ENCODE measurements at places on chromosomes 6 and 20. TPM values are rescaled to one million over a fixed set of nuclear protein-coding genes. Genes with fewer than 3 reads are reported as not detected.

DNA sequence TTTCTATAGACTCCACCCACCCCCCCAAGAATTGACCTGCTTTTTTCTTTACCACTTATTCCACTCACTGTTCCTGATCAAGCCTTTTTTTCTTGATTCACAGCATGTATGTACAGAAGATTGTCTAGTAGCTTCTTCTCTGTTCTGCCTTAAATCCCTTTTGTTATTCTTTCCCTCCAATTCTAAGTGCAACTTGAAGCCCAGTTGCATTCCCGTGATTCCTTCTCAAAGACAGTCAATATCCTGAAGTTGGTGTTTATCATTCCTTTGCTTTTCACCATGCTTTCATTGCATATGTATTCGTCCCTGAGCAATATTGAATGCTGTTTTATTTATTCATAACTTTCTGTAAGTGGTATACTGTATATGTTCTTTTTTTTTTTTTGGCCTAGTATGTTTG is 21.0 kb downstream of the XRN2 start:
- DNase-seq: no peak

GRCh38 chr20:41776421-41776820 is 158.2 kb upstream of the CHD6 start:
- no peak for DNase-seq

PEX6 gene
- 8.1 TPM for polyA plus RNA-seq

- peak; percentile 83 for DNase-seq
These were observed 480 bp upstream of the NT5E start for GRCh38 chr6:85449388-85449817.

ARFRP1 gene
- polyA plus RNA-seq: 43.5 TPM

- no peak for DNase-seq
These were observed 28.6 kb upstream of the MOCS1 start for GRCh38 chr6:39962831-39963230.

GRCh38 chr6:108242721-108243120 is 18.1 kb downstream of the SNX3 start:
- no peak for DNase-seq

GRCh38 chr6:136411453-136412354 is 122.1 kb upstream of the BCLAF1 start:
- no peak for DNase-seq

CASS4 gene
- 0.01 TPM for polyA plus RNA-seq

IPCEF1 gene
- not detected for polyA plus RNA-seq

SSTR4 gene
- polyA plus RNA-seq: not detected

PHACTR1 gene
- 0.30 TPM for polyA plus RNA-seq

NRSN1 gene
- not detected for polyA plus RNA-seq

GRCh38 chr6:107192830-107193229 is 77.5 kb upstream of the BEND3 start:
- DNase-seq: no peak

DNA sequence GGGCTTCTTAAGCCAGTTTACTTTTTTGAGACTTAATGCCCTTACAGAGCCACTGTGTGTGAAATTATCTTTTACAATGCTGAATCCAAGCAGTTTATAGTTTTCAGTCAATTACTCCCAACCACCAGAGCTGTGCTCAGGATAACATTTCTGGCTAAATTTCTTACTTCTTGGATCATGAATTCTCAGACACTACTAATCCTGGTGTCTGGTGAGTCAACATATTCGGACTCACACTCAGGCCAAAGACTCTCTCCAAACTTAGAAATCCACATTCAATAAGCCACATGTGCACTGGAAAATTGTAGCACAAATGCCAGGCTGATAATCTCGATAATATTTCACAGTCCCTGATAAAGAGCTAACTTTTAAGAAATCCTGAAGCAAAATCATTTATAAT is 49.0 kb downstream of the PTPRT start:
- DNase-seq: no peak

OR2J3 gene
- polyA plus RNA-seq: not detected

ENPP4 gene
- polyA plus RNA-seq: 0.02 TPM

DNA sequence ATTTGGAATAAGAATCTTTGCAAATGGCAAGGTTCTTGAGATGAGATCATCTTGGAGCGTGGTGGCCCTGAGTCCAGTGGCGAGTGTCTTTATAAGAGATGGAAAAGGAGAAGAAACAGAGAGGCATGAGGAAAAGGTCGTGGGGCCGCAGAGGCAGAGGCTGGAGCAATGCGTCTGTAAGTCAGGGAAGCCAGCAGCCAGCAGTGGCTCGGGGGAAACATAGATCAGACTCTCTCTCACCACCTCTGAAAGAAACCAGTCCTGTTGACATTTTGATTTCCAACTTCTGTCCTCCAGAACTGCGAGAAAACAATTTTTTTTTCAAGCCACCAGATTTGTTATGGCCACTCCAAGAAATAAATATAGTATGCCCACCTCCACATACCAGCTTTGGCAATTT is 226.6 kb downstream of the TFAP2C start:
- DNase-seq: no peak

GHRH gene
- polyA plus RNA-seq: not detected

GRCh38 chr6:15477746-15478145 is 185.1 kb downstream of the DTNBP1 start:
- DNase-seq: no peak

- no peak for DNase-seq
These were observed 454 bp downstream of the L3MBTL3 start for GRCh38 chr6:130018744-130019325.

DNA sequence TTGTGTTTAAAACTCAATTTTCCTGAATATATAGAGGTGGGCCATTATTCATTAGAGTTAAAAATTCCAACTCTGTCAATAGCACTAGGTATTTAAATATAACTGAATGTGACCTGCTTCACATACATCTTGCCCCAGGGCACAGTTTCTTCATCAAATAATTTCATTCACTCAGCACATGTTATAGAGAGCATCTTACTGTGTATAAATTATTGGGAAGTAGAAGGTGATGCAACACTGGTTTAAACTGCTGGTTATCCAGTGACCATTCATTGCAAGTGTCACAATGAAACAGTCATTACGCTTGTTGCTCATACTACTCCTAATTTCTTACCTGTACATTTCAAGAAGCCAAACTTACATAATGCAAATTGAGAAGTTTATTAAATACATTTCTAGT is 93.4 kb downstream of the KHDRBS2 start:
- DNase-seq: no peak

ECT2L gene
- polyA plus RNA-seq: not detected

GRCh38 chr6:26133730-26134129 is 46.5 kb downstream of the HFE start:
- no peak for DNase-seq

DNA sequence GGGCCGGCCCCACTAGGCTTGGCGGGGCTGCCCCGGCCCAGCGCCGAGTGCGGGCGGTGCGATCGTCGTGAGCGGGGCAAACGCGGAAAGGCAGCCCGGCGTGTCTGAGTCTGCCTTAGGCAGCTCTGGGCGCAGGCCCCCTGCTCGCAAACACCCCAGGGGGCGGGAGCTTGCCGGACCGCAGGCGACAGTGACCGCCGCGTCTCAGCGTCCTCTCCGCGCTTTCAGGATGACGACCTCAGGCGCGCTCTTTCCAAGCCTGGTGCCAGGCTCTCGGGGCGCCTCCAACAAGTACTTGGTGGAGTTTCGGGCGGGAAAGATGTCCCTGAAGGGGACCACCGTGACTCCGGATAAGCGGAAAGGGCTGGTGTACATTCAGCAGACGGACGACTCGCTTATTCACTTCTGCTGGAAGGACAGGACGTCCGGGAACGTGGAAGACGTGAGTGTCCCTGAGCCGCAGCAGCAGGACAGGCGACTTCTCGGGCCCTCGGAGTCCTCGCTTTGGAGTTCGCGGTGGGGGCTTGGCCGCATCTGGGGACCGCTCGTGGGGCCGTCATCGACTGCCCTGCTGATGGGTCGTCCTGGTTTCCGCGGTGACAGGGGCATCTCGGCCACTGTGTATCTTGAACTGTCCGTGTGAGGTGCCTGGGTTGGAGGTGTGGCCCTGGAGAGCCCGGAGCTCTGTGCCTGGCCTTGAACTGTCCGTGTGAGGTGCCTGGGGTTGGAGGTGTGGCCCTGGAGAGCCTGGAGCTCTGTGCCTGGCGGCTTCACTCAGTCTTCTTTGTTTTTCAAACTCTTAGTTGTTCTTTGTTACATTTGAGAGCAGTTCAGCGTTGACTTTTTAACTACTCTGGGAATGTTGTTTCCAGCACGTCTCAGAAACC is 786 bp downstream of the ADRM1 start:
- no peak for DNase-seq

- DNase-seq: no peak
These were observed 26.8 kb downstream of the DLL1 start for GRCh38 chr6:170264086-170264485.

DNA sequence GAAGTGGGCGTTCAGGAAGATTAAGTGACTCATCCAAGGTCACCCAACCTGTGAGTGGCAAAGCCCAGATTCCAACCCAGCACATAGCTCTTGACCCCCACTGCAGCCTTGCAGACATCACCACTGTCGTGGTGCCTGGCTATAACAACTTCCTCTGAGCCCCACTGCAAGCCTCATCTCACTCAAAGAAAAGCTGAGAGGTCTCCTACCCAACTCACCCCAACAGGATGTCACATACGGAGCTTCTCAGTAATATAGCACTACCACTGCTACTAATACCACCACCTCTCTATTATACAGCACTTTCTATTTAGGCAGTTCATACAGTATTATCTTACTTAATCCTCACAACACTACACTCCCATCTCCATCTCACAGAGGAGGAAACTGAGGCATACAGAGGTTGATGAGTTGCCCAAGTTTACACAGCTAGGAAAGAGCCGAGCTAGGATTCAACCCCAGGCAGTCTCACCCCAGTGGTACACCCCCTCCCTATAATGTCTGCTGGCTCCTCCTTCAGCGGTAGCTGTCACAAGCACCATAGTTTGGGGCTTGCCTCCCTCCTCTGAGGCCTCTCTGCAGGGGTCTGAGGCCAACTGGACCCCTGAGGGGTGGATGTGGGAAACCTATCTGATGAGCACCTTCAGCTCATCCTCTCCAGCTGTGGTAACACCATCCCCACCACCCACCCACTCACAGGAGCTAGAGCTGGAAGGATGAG is 19.5 kb downstream of the TFEB start:
- no peak for DNase-seq

HIVEP2 gene
- 2.5 TPM for polyA plus RNA-seq

DNA sequence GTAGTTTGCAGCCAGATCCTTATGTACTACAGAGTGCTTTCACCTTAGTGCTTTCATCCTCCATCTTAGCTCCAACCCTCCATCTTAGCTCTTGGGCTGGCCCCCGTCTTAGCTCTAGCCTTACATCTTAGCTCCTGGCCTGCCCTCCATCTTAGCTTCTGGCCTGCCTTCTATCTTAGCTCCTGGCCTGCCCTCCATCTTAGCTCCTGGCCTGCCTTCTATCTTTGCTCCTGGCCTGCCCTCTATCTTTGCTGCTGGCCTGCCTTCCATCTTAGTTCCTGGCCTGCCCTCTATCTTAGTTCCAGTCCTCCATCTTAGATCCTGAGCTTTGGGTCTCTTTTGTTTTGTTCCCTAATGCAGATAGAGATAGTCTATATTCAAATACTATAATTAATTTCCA is 22.0 kb downstream of the GNAS start:
- no peak for DNase-seq

RCAN2 gene
- polyA plus RNA-seq: not detected

C20orf204 gene
- 0.11 TPM for polyA plus RNA-seq

DNA sequence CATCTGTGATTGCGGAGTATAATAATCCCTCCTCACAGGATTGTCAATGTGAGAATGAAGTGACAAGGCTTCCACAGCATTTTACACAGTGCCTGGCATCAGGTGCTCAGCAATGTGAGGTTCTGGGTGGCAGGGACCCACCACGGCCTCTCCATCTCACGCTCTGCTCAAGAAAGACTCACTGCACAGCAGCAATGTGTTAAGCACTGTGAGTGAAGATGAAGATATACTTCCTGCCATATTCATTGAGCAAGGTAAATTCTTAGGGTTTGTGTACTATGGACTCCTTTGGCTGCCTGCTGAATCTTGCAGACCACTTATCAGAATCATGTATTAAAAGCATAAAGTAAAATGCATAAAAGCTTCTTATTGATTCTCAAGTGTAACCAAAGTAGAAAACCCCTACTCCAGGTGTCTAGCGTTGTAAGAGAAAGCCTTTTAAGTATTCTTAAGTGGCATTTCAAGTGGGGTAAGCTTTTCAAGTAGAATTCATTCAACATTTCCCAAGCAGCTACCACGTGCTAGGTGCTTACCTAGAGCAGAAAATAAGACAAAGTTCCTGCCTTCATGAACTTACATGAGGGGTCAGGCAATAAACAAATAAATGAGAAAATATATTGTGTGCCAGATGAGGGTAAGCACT is 17.0 kb upstream of the MEP1A start:
- no peak for DNase-seq

SLC32A1 gene
- not detected for polyA plus RNA-seq

DNA sequence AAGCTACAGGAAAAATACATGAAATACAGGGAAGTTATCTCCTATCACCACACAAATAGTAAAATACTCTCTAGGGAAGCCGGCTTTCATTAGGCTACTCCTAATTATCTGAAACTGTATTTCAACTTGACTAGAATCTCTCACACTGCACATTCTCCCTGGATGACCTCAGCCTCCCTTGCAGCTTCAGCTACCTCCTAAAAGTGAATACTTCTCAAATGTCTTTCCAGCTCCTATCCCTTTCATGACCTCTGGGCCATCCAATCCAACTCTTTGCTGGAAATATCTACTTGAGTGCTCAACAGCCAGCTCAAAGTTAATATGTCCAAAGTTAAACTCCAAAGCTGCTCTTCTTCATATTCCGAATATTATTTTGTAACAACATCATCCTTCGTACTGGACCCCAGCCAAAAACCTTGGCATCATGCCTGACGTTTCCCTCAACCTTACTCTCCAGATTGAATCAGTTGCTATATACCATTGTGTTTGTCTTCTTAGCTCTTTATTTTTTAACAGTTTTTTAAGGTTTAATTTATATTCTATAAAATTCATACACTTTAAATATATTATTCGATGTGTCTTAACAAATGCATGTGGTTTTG is 29.4 kb upstream of the KIF6 start:
- DNase-seq: no peak

FRK gene
- polyA plus RNA-seq: 0.45 TPM

- no peak for DNase-seq
These were observed 193.5 kb upstream of the PLN start for GRCh38 chr6:118354641-118355040.

- no peak for DNase-seq
These were observed 163.4 kb upstream of the DEFB112 start for GRCh38 chr6:50213146-50213545.

DNA sequence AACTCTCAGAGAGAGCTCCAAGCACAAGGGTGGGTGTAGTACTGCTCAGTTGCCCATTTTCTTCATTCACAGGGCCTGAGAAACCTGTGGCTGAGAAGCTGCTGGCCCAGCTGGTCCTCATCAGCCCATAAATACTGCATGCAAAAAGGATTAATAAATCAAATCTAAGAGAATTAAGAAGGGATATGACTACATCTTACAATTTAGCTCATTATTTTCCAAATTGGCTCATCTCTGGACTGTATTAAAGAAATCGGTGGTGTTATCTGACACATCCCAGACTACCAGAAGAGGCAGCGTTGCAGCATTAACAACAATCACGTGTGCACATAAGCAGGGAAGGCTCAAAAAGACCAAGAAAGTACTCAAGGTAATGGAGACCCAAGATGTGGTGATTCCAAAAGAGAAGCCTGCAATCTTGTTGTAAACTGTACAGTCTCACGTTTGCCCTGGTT is 90.7 kb downstream of the CD24 start:
- DNase-seq: no peak

HTR1E gene
- polyA plus RNA-seq: not detected

BMP6 gene
- 1.0 TPM for polyA plus RNA-seq

POPDC3 gene
- polyA plus RNA-seq: 4.8 TPM

GRCh38 chr6:155346957-155347356 is 32.7 kb upstream of the TFB1M start:
- DNase-seq: no peak

Measured in foreskin keratinocyte (primary cell).